Activated naive CD8-positive, alpha-beta T cell treated with anti-CD3 and anti-CD28 coated beads, Interleukin-2, amount 50 U/mL, for 16 hours (primary cell): ENCODE measurements at places on chromosomes 1 and 21.

- DNase-seq, result no peak
Measured at GRCh38 chr1:96525657-96526557, 195.7 kb upstream of the PTBP2 start.

GRCh38 chr1:229803626-229804217 is 177.7 kb downstream of the URB2 start:
- DNase-seq, result no peak

DNA sequence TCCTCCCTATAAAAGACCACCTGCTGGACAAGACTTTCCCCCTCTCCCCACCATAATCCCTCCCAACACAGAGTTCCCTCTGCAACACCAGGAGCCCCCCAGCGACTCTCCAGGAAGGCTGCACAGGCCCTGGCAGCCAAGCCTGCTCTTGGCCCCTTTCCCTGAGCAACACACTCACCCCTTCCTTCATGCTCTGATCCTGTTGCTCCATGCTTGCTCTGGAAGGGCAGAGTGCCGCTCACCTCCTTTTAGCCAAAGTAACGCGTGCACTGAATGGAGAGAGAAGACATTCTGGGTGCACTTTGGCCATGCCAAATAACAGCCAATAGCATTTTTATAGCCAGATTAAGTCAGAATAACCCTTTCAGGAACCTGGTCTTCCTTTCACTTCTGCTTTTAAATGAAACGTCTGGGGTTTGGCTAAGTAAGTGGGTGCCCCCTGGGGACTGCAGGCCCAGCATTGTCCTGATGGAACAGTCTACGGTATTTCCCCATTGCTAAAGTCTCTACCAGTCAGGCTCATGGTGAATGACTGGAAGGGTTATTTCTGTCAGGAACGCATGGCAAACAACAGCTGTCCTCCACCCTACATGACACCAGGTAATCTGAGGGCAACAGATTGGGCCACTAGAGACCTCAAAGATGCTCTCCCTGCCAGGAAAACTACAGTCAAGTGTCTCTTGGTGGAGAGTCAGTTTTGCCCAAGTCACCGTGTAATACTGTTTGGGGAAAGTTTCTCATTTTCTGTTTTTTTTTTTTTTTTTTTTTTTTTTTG is at the start of gene SLC2A5:
Gene SLC2A5, minus strand, starts transcription at position 310 of the 775 bp plus-strand sequence. Its CDS starts 99 bp downstream, at position 211.
- DNase-seq, result no peak

DNA sequence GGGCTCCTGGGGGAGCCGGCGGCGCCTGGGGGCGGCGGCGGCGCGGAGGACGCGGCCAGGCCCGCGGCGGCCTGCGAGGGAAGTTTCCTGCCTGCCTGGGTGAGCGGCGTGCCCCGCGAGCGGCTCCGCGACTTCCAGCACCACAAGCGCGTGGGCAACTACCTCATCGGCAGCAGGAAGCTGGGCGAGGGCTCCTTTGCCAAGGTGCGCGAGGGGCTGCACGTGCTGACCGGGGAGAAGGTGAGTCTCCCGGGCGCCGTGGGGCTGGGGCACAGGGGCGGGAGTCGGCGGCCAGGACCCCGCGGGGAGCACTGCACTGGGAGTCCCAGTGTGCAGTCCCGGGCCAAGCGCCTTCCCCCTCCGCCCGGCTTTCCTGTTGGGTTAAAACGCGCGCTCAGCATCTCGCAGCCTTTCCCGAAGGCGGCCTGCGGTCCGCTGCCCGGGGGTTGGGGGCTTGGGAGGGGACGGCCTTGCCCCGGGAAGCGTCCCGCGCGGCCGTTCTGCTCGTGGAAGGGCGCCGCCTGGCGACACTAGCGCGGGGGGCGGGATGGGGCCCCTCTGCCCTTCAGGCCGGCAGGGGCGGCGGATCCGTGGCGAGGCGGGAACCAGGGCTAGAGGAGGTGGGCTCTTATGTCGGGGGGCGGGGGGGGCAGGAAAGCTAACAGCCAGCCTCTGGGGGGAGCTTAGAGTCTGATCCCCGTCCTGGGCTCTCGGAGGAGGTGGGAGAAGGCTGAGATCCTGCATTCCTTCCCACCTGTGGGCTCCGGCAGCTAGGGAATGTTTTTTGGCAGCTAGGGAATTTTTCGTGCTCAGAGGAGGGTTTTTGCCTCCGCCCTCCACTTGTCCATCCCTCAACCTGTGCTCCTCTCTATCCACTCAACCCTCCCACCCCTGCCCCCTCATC is 1.1 kb downstream of the HUNK start:
- DNase-seq, result no peak
